AG20443 (cell line): ENCODE measurements at places on chromosomes 6 and 20.

DNA sequence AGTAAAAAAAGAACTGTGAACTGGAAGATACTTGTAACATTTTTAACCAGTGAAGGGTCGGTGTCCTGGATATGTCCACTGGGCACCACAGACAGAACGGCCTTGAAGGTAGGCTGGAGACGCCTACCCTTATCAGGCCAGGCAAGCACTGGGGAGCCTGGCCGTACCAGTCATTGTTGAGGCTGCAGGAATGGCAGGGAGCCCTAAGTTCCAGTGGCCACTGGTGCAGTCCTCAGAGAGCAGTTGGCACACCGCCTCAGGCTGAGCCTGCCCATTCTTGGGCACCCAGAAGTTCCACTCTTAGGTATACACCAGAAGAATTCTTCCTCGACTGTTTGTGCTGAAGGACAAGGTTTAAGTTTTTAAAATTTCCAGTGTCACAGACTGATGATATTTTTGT, 20.5 kb downstream of the DNAJC5 start:
- no peak for DNase-seq

DNA sequence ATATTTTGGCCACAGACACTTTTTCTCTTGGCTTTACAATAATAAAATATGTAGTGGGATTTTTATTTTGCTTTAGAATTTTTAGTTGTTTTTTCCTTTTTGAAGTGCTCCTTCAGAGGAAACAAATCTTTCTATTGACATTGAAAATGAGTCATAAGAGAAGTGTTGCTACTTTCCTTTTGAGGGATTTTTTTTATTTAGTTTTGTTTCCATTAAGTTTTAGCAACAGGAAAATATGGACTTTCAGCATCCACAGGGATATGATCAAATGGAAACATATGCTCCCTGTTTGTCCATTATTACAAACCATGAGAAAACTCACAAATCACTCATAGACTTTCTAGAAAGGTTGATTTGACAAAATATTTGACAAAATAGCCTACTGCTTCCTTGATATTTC, 65.3 kb upstream of the BMP2 start:
- DNase-seq, result no peak

GRCh38 chr6:85449388-85449817, 480 bp upstream of the NT5E start:
- DNase-seq, result peak; percentile 69

- peak; percentile 37 for DNase-seq
These were observed 30.9 kb downstream of the BCL2L1 start for GRCh38 chr20:31691646-31692275.

DNA sequence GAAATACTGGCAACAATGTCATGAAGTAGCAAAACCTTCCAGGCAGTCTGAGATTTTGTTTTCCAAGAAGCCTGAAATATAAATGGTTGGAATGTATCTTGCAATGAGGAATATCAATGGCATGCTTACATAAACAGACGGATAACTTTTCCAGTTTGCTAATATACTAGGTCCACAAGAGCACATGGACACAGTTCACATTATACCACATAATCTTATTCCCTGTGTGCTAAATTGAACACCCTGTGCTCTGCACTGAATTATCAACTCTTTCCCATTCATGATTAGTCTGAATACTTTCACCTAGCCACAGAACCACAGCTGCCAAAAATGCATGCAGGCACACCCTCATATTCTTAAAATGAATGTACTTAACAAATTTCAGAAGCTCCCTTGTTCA, 274.3 kb downstream of the COL12A1 start:
- peak; percentile 63 for DNase-seq

DNA sequence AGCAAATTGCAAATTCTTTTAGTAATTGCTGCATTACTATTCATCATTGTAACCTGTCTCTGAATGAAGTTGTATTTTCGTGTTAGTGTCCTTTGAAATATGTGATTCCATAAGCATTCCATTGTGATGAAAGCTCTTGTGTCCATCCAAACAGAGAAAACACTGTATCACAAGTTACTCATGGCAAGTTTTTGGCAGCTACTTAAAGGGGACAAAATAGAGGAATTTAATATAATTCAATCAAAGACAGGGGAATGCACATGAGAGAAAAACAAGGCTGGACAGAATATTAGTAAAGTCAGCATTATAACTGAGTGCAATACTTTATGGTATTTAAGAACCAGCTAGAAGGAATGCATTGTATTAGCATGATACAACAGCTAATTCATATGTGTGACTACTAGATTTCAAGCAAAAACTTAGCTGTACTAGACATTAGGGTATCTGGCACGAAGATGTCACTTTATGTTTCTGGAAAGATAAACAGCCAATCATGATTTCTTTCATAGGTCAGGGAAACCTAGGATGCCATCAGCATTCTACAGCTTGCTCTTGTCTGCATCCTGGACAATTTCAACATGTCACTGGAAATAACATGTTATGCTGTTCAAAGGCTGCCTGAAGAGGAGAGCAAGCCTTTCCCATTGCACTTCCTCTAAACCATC, 270.6 kb upstream of the MARCKS start:
- peak; percentile 33 for DNase-seq

- no peak for DNase-seq
These were observed 312.3 kb downstream of the CDC5L start for GRCh38 chr6:44699851-44700250.

DNA sequence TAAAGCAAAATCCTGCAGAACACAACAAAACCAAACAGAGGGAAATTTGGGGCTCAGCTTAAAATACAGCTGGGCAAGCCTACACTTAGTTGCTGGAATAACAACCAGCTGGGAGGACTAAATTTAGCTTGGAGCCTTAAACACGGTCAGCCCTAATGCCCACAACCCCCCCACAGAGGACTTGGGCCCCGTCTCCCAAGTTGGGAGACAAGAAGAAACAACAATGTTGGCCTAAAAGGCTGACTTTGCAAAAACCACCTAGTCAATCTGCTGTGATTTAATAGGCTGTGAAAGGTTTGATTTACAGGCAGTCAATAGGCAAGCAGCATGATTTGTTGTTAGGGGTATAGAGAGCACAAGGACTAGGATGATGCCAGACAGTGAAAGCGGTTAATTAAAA, 40.3 kb upstream of the ARMC2 start:
- no peak for DNase-seq

GRCh38 chr6:17589406-17590096, 10.6 kb upstream of the FAM8A1 start:
- DNase-seq, result peak; percentile 86

DNA sequence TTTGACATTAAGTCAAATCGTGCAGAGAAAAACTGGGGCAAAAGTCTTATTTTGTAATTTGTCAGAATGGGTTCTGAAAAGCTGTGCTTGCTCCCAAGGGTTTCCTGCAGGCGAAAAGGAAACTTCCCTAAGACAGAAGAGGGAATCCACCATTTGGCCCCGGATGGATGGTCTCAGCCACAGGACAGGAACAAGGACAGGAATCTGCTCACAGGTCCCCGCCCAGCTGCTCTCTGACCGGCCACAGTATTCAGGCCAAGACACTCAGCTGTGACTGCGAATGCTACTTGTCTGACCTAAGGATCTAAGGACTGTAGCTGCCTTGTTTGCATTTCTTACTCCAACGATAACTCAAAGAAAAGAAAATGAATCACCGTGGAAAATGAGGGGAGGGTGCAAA, 197.0 kb downstream of the BMP7 start:
- DNase-seq, result no peak

- DNase-seq, result no peak
These were observed 142.2 kb upstream of the SAMD5 start for GRCh38 chr6:147366290-147366689.

- DNase-seq, result no peak
These were observed 209.6 kb downstream of the ERMARD start for GRCh38 chr6:169960886-169961611.

- no peak for DNase-seq
These were observed 792.8 kb upstream of the EYS start for GRCh38 chr6:66499851-66500250.

DNA sequence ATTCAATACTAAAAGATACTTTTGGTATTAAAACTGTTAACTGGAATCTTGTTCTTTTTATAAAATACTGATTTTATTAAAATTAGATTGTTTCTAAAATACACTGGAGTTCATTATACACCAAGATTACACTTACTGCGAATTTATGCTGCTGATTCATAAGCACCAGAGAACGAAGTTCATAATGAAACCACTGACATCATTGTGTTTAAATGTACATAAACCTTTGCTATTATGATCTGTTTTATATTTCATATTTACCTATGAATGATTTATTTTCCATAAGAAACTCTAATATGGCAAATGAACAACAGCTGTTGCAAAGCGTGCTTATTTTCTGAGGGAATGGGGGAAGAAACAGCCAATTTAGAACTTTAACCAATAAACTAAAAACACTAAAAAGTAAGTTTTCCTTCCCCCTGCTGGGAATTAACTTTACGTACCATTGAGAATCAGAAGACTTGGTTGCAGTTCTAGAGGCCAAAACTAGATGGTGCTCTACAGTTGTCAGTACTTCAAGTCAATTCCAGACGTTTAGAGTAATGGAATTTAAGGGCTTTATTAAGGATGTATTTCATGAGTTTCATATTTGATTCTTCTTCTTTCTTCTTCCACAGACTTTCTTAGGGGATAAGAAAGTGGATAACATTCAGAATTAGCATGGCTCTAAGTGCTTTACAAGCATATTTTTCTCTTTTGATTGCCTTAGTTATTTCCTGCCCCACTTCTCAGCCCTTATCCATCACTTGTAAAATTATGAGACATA, 30.8 kb upstream of the COL19A1 start:
- peak; percentile 53 for DNase-seq

DNA sequence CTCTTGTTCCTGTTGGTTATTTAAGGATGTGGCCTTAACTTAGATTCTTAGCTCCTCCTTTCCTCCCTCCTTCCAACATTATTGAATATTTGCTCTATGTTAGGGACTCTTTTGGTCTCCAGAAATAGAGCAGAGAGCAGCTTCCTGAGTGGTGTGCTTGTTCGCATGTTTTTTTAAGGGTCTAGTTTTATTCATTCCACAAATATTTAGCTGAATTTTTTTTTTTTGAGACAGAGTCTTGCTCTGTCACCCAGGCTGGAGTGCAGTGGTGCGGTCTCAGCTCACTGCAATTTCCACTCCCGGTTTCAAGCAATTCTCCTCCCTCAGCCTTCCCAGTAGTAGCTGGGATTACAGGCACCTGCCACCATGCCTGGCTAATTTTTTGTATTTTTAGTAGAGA, 169.2 kb downstream of the ZFAND3 start:
- DNase-seq, result no peak

GRCh38 chr6:44561060-44561623, 173.6 kb downstream of the CDC5L start:
- DNase-seq, result no peak
